Heart right ventricle (tissue), 16 donors: ENCODE measurements at places on chromosomes 3 and 15. TPM values are rescaled to one million over a fixed set of nuclear protein-coding genes. Genes with fewer than 3 reads are reported as not detected.

DNA sequence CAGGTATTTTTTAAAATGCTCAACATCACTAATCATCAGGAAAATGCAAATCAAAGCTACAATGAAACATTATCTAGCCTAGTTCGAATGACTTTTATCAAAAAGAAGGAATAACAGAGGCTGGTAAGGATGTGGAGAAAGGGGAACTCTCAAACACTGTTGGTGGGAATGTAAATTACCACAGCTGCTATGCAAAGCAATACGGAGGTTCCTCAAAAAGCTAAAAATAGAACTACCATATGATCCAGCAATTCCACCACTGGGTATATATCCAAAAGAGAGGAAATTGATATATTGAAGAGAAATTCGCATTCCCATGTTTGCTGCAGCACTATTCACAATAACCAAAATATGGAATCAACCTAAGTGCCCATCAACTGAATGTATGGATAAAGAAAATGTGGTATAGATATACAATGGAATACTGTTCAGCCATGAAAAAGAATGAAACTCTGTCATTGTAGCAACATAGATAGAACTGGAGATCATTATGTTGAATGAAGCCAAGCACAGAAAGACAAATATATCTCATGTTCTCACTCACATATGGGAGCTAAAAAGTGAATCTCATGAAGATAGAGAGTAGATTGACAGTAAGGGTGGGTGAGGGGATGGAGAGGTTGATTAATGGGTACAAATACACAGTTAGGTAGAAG lies 19.7 kb upstream of the CLN6 start:
- no peak for DNase-seq

GRCh38 chr3:143650827-143651226 lies 197.4 kb downstream of the SLC9A9 start:
- DNase-seq: no peak

ZPLD1 gene
- total RNA-seq: not detected

- no peak for DNase-seq
Observed at GRCh38 chr3:197736010-197736490, 654 bp downstream of the RUBCN start.

DNA sequence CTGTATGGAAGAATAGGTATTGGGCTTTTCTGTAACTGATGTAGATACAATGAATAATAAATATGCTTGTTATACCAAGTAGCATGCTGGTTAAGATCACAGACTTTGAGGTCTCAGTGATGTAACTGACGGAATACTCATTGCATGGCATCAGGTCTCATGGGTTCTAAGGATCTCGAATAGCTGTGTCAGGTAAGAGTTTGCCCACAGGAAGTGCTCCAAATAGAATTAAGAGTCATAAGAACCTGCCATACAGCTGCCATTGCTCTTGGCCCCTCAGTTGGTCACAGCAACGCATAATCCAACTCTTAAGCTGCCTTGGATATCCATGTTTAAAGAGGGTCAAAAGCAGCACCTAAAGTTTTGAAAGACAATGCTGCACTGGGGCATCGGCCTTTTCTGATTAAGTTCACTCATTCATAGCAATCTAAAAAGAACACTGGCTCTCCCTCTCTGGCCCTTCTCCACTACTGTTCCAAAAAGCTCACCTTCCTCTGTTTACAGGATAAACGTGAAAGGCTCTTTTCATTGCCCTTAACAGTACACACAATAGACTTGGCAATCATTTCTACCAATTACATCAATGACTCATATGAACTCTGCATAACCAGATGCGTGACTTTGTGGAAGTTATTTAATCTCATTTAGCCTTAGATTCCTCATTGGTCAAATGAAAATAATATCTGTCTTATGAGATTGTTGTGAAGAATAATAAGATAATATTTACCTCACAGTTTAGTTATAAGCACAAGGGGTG lies 74.6 kb downstream of the ZBTB20 start:
- no peak for DNase-seq

- no peak for DNase-seq
Observed at GRCh38 chr3:88225326-88226008, 75.7 kb downstream of the C3orf38 start.

GRCh38 chr3:172142051-172142863 lies 102.9 kb downstream of the FNDC3B start:
- DNase-seq: no peak

DNA sequence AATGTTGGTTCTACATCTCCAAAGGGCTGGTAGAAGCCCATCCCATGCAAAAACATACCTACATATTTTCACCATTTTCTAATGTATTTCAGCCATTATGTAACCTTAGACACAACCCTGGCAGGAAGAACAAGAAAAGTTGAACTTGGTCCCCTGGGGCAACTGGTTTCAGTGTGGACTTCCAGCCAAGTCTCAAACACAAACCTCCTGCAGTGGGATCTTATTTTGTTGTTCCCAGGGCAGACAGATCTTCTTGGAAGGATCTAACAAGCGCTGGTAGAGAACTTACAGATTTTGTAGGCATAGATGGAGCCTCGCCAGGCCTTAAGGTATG lies 96.3 kb downstream of the ADAMTS17 start:
- DNase-seq: no peak

KIF7 gene
- total RNA-seq: 2.1 TPM
